ENCODE measurements at places on chromosomes 1 and 21. TPM values are rescaled to one million over a fixed set of nuclear protein-coding genes. Genes with fewer than 3 reads are reported as not detected.

The AMPD1 gene
- total RNA-seq = not detected

The FCRL2 gene
- 0.20 TPM for total RNA-seq

The KRTAP19-3 gene
- not detected for total RNA-seq

The SLC30A2 gene
- not detected for total RNA-seq

The ZBTB18 gene
- total RNA-seq = 21.7 TPM

GRCh38 chr1:178941261-178941689, 70.4 kb upstream of the ANGPTL1 start:
- H3K27me3 ChIP-seq = no peaks in the 10 kb centered on the region
- no peak overlapping the region for H3K27ac ChIP-seq
- no peaks in the 10 kb centered on the region for H3K36me3 ChIP-seq
- DNase-seq = no peak

DNA sequence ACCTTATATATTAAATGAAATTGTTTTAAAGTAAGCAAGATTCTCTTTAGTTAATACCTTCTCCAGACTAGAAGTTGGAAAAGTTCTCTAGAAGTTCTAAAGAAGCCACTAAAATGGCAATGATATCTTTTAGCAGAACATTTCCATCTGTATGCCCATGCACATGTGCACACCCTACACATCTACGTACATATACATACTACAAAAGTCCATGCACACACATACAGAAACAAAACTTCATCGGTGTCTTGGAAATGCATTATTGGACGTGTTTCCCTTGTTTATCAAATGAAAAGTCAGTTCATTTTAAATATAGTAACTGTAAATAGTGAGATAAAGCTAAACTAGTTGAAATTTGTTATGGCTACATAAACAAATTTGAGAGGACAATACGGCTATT, 114.4 kb downstream of the KCNT2 start:
- no peak overlapping the region for H3K4me3 ChIP-seq
- no peak overlapping the region for H3K27ac ChIP-seq
- no peak for DNase-seq
- H3K27me3 ChIP-seq = no peaks in the 10 kb centered on the region
- H3K36me3 ChIP-seq = no peaks in the 10 kb centered on the region
- no peaks in the 10 kb centered on the region for H3K4me1 ChIP-seq

GRCh38 chr1:56817716-56818463, 1.3 kb downstream of the FYB2 start:
- no peaks in the 10 kb centered on the region for H3K36me3 ChIP-seq
- no peak overlapping the region for H3K4me3 ChIP-seq
- DNase-seq = no peak
- peaks cover 4% of the 10 kb centered on the region for H3K27me3 ChIP-seq

DNA sequence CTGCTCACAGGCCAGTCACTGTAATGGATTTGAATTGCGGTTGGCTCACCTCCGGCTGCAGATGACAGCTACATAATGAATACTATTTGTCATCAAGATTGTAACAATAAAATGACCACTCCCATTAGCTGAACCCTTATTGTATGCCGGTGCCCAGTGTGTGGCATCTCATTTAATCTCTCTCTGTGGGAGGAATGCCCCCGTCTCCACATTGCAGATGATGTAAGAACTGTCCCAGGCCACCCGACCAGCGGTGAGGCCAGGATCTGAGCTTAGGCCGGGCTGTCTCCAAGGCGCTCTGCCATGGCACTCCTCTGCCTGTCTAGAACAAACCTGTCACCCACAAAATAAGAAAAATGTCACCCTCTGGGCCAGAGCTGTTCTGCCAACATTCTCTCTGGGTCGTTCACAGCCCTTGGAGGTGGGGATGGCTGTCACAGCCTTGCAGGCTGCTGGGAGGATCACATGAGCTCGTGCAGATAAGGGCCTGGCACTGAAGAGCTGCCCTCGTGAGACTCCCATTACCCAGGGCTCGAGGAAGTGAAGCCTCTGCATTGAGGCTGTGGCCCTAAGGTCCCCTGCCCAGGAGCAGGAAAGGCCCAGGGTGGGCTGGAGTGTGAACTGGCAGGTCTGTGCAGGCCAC, 52.7 kb downstream of the ECE1 start:
- H3K27me3 ChIP-seq = no peaks in the 10 kb centered on the region
- no peak overlapping the region for H3K4me3 ChIP-seq
- H3K4me1 ChIP-seq = no peaks in the 10 kb centered on the region
- H3K36me3 ChIP-seq = peaks cover 69% of the 10 kb centered on the region
- no peak overlapping the region for H3K27ac ChIP-seq

GRCh38 chr1:32392325-32392724, 1.9 kb downstream of the BSDC1 start:
- no peak for DNase-seq
- no peak overlapping the region for H3K27ac ChIP-seq
- peaks cover 20% of the 10 kb centered on the region for H3K4me1 ChIP-seq
- no peaks in the 10 kb centered on the region for H3K27me3 ChIP-seq
- peaks cover 34% of the 10 kb centered on the region for H3K36me3 ChIP-seq

DNA sequence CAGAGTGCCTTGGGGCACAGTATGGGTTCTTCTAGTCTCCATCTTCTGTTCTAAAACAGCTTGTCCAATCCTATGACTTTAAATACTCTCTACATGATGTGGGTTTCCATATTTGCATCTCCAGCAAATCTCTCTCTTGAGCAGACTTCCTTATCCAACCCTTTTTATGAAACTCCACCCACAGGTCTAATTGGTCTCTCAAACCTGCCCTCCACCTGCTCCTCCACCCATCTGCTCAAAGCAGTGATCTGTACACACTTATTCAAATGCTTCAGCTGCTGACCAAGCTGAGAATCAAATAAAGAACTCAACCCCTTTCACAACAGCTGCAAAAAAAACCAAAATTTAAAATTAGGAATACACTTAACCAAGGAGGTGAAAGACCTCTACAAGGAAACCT, 11.5 kb downstream of the MCOLN2 start:
- no peak overlapping the region for H3K4me3 ChIP-seq
- H3K4me1 ChIP-seq = no peaks in the 10 kb centered on the region
- H3K27me3 ChIP-seq = no peaks in the 10 kb centered on the region
- H3K27ac ChIP-seq = no peak overlapping the region

DNA sequence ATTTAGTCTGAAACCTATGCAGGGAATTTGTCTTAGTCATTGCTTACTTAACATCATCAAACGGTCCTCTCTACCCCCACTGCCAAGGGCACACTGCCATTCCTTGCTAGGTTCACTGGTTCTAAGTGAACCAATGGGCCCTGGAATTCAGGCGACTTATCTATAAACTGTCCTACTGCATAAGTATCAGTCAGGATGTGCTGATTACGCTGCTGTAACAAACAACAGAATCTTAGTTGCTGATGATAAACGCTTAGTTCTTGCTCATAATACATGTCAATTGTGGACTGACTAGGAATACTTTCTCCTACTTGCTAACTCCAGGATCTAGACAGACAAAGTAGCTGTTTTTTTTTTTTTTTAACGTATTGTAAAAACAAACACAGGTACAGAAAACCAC, 136.1 kb downstream of the PRDM2 start:
- no peak for DNase-seq
- no peaks in the 10 kb centered on the region for H3K36me3 ChIP-seq
- H3K4me3 ChIP-seq = no peak overlapping the region

- no peak overlapping the region for H3K4me3 ChIP-seq
- H3K36me3 ChIP-seq = no peaks in the 10 kb centered on the region
- DNase-seq = no peak
These were observed 521.0 kb upstream of the B3GALT2 start for GRCh38 chr1:193707271-193708021.

DNA sequence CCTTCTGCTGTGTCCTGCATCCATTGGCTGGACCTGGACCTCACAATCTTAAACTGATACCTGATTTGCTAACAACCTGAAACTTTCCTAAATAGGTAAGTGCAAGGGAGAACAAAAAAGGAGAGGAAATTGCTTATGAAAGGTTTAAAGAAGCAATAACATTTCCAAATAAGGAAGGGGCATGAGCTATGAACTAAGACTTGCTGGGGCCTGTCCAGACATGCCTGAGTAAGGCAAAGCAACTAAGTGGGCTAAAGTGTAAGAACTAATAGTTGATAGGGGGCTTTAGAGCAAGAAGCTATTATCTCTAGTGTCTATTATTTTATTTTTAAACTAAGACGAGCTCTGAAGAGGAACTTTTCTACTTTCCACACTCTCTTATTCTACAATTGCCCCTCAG, 11.6 kb downstream of the JMJD4 start:
- H3K36me3 ChIP-seq = no peaks in the 10 kb centered on the region
- H3K4me1 ChIP-seq = peaks cover 8% of the 10 kb centered on the region
- H3K4me3 ChIP-seq = no peak overlapping the region
- no peaks in the 10 kb centered on the region for H3K27me3 ChIP-seq
